ENCODE measurements at places on chromosomes 3 and 15. TPM values are rescaled to one million over a fixed set of nuclear protein-coding genes. Genes with fewer than 3 reads are reported as not detected.

- H3K4me1 ChIP-seq: peaks cover 19% of the 10 kb centered on the region
- no peak overlapping the region for H3K27ac ChIP-seq
- no peak for DNase-seq
Observed at GRCh38 chr3:4718179-4718736, 225.1 kb downstream of the ITPR1 start.

The SLC12A1 gene
- total RNA-seq: not detected

GRCh38 chr15:70083418-70083817 is 14.3 kb downstream of the TLE3 start:
- no peak overlapping the region for H3K4me3 ChIP-seq
- H3K27me3 ChIP-seq: no peaks in the 10 kb centered on the region
- peaks cover 65% of the 10 kb centered on the region for H3K4me1 ChIP-seq
- H3K27ac ChIP-seq: peak overlapping the region; percentile 36
- DNase-seq: no peak
- peaks cover 66% of the 10 kb centered on the region for H3K36me3 ChIP-seq

DNA sequence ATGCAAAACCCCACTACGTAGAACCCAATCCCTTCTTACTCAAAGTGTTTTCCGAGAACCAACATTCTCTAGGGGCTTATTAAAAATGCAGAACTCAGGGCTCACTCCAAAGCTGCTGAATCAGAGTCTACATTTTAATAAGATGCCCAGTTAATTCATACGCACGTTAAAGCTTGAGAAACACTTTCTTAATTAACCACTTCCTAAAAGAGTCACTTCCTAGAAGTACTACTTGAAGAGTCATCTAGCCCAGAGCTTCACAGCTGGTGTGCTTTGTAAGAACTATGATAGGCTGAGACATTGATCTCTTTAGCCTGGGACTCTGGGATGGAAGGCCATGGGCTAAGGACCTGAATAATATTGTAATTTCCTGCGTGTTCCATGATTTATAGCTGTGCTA is 9.0 kb downstream of the COL6A5 start:
- peaks cover 4% of the 10 kb centered on the region for H3K27me3 ChIP-seq
- no peak overlapping the region for H3K27ac ChIP-seq
- no peak for DNase-seq
- H3K36me3 ChIP-seq: no peaks in the 10 kb centered on the region

DNA sequence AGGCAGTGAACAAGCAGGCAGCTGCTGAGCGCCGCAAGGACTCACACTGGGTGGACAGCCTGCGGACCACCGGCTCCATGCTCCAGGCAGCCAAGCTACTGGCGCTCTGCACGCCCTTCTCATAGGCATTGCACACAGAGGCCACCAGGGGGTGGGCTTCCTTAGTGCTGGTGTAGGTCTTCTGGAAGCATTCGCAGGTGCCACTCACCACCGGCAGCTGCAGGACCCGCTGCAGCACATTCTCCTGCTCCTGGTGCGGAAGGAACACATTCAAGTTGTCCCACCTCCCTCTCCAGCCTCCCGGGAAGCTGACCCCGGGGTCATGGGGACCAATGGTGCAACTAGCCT is 6.0 kb downstream of the PLIN1 start:
- peak; percentile 31 for DNase-seq
- H3K36me3 ChIP-seq: no peaks in the 10 kb centered on the region
- peaks cover 2% of the 10 kb centered on the region for H3K27me3 ChIP-seq
- H3K27ac ChIP-seq: no peak overlapping the region
- no peak overlapping the region for H3K4me3 ChIP-seq
- H3K4me1 ChIP-seq: no peaks in the 10 kb centered on the region

DNA sequence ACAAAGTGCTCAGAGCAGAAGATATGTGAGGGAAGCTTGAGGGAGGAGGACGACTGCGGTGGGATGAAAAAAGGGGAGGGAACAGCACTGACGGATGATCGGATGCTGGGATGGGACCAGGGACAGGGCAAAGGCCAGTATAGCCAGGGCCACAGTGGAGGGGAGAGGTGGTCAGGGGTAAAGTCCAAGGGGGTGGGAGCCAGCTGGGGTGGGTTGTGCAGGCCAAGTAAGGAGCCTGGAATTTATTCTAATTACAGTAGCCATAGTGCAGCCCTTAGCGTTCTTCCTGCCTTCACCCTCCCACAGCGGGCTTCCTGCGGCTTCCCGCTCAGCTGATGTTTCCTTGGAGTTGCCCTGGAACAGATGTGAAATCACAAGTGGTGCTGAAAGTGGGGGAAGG is 7.6 kb upstream of the APEH start:
- H3K36me3 ChIP-seq: no peaks in the 10 kb centered on the region
- no peak for DNase-seq
- no peak overlapping the region for H3K27ac ChIP-seq
- no peak overlapping the region for H3K4me3 ChIP-seq

The C3orf20 gene
- total RNA-seq: 0.12 TPM

DNA sequence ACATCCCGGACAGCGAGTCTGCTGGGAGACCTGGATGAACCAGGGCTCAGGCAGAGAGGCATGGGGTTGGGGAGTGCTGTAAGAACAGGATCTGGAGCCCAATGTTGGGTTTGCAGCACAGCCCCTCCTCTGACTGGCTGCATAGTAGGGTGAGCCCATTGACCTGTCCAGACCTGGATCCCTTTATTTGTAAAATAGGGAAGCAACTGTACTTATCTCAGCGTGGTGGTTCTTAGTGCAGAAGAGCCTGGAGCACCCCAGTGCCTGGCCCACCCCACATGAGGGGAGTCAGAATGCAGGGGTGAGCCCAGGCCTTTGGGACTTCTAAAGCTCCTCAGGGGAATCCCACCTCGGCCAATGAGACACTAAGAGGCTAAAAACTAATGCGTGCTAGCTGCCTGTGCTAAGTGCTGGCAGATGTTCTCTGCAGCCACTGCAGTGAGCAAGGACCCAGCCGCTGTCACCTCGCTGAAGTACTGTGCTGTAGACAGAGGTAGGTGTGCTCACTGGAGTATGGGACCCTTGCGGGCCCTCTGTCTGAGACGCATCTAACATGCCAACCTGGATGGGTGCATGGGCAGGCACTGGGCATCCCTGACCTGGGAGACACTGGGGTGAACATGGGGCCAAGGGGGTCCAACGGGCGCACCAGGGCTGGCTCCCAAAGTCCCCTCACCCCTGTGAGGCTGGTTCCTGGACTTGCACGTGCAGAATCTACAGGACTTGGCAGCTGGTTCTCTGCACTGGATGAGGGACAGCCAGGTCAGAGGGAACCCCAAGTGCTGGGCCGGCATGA is 95.6 kb downstream of the ATP10A start:
- no peak overlapping the region for H3K4me3 ChIP-seq
- H3K4me1 ChIP-seq: no peaks in the 10 kb centered on the region
- no peak overlapping the region for H3K27ac ChIP-seq
- DNase-seq: no peak

DNA sequence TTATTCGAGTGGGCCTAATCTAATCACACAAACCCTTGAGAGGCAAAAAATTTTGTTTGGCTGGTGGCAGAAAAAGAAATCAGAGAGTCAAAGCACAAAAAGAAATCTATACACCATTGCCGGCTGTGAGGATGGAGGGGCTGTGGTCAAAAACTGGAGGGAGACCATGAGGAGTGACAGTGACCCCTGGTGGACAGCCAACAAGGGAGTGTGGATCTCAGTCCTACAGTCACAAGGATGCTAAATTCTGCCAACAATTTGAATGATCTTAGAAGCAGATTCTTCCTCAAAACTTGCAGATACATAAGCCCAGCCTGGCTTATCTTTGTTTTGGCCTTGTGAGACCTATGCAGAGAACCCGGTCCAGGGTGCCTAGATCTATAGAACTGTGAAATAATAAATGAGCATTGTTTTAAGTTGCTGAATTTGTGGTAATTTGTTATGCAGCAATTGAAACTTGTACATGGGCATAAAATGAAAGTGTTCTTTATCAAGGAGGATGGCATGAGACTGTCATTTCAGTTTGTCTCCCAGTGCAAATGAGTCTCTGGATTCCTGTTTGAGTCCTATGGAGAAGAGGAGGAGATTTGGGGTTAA is 103.0 kb upstream of the ARHGEF26 start:
- no peak overlapping the region for H3K27ac ChIP-seq
- H3K4me3 ChIP-seq: no peak overlapping the region
- H3K27me3 ChIP-seq: no peaks in the 10 kb centered on the region
- no peaks in the 10 kb centered on the region for H3K4me1 ChIP-seq
- H3K36me3 ChIP-seq: no peaks in the 10 kb centered on the region

DNA sequence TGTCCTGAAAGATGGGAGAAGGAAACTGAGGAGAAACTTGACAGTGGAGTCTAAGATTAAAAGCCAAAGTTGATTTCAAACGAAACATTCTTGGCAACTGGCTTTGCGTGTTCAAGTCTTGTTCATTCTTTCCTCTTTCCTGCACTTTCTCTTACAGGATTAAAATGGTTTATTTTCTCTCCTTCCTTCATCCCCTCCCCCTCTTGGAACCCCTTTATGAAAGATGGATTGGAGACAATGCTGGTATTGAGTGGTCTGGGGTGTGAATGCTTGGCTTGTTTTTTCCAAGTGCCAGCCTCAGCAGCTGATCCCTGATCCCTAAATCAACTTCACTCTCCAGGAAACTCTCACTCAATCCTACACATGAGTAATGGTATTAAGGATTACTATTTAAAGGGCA is 703 bp upstream of the LSAMP start:
- no peak overlapping the region for H3K4me3 ChIP-seq
- no peaks in the 10 kb centered on the region for H3K4me1 ChIP-seq
- H3K27ac ChIP-seq: no peak overlapping the region
- no peak for DNase-seq
- peaks cover 6% of the 10 kb centered on the region for H3K27me3 ChIP-seq

- no peak overlapping the region for H3K4me3 ChIP-seq
- H3K27me3 ChIP-seq: peaks cover 27% of the 10 kb centered on the region
- H3K4me1 ChIP-seq: peaks cover 4% of the 10 kb centered on the region
- H3K36me3 ChIP-seq: no peaks in the 10 kb centered on the region
Observed at GRCh38 chr15:59355730-59356129, 16.9 kb downstream of the MYO1E start.

GRCh38 chr3:147197739-147198138 is 208.6 kb downstream of the ZIC4 start:
- H3K4me3 ChIP-seq: no peak overlapping the region
- no peaks in the 10 kb centered on the region for H3K36me3 ChIP-seq
- H3K4me1 ChIP-seq: no peaks in the 10 kb centered on the region
- H3K27ac ChIP-seq: no peak overlapping the region

The PTX3 gene
- total RNA-seq: 0.10 TPM
